ENCODE measurements at places on chromosomes 16 and 17.
A peak's percentile ranks its signal among the peaks of the same experiment; 100 is the strongest.

- no peak for DNase-seq
Observed at GRCh38 chr16:47905771-47906170, 250.0 kb downstream of the ABCC12 start.

DNA sequence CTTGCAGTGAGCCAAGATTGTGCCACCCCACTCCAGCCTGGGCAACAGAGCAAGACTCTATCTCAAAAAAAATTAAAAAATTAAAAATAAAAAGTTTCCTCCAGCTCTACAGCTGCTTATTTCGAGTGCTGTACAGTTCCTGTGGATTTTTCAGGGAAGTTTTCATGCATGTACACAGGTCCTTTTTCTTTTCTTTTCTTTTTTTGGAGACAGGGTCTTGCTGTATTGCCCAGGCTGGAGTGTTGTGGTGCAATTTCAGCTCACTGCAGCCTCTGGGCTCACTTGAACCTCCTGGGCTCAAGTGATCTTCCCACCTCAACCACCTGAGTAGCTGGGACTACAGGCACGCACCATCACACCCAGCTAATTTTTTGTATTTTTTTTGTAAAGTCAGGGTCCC, 15.9 kb downstream of the EEF2K start:
- DNase-seq, result no peak

DNA sequence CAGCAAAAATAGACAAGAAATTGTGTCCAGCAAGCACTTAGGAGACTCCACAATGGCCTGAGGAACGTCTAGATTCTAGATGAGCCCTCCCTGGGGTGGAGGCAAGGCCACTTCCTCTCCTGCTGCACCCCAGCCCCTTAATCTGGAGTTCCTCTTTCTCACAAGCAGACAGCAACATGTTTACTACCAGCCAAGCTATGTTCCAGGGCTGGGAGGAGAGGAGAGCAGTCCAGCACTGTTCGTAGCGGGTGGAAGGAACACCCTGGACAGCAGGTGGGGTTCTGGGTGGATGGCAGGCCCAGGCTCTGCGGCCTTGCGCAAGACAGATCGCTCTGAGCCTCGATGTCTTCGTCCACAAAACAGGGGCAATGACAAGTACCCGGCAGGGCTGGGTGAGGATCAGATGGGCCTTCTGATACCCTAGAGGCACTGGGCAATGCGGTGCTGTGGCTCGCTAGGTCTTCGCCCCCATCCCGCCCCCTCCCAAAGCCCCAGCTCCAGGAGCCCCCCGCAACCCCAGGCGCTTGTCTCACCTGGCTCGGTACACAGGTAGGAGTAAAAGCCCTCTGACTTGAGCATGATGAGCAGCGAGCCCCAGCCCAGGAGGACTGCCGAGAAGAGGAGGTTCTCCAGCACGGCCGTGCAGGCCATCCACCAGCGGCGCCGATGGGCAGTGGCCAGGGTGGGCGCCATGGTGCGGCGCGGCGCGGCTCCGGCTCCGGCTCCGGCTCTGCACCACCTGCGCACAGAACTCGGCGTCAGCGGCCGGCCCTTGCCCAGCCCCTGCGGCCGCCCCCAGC, 1.3 kb downstream of the SLC43A2 start:
- DNase-seq, result no peak

DNA sequence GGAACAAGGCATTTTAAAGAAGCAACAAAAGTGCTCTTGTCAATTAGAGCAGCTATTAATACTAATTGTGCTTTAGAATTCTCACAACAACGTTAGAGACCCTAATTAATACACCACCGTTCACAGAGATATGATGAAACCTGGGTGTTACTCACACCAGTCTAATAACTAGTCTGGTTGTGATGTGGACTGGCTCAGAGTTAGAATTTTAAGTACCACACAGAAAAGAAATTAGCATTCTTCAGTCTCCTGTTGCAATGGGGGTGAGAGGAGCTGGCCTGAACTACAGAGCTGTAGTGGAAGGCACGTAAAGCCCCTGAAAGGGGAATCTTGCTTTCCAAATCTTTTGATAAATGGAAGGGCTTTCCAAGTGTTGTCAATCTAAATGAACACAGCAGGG, 240.8 kb upstream of the TOX3 start:
- DNase-seq, result no peak

- DNase-seq, result no peak
Observed at GRCh38 chr17:10349403-10349802, 23.4 kb downstream of the MYH13 start.

DNA sequence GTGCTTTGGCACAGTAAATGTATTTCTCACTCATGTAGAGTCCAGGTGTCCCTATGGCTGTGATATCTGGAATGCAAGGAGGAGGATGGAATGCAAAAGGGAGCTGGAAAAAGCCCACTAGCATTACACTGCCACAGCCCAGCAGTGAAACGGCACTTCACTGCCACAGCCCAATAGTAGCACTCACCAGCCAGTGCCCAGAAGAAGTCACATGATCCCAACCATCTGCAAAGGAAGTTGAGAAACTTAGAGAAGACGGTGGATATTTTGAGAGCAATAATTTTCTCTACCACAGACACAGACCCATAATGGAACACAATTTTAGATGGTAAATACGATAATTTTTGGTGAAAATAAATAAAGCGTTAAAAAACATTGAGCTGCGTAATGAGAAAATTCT, 51.8 kb downstream of the C16orf82 start:
- DNase-seq, result no peak

- no peak for DNase-seq
Observed at GRCh38 chr16:81431554-81432353, 12.9 kb upstream of the CMIP start.

DNA sequence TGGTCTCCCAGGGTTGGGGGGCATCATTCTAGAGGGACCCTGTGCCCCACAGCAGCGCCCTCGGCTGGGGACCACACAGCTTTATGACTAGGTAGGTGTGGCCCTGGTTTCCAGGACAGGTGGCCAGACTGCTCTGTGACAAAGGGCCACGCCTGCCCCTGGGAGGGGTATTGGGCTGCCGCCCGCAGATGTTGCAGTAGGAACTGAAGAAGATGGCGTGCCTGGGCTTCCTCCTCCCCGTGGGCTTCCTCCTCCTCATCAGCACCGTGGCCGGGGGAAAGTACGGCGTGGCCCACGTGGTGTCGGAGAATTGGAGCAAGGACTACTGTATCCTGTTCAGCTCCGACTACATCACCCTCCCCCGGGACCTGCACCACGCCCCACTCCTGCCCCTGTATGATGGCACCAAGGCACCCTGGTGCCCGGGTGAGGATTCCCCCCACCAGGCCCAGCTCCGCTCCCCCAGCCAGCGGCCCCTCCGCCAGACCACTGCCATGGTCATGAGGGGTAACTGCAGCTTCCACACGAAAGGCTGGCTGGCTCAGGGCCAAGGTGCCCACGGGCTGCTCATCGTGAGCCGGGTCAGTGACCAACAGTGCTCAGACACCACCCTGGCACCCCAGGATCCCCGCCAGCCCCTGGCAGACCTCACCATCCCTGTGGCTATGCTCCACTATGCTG, at the start of gene SPPL2C:
SPPL2C (plus strand) TSS at position 187 of the 681 bp plus-strand sequence; CDS start at position 213, 26 bp downstream.
- no peak for DNase-seq

DNA sequence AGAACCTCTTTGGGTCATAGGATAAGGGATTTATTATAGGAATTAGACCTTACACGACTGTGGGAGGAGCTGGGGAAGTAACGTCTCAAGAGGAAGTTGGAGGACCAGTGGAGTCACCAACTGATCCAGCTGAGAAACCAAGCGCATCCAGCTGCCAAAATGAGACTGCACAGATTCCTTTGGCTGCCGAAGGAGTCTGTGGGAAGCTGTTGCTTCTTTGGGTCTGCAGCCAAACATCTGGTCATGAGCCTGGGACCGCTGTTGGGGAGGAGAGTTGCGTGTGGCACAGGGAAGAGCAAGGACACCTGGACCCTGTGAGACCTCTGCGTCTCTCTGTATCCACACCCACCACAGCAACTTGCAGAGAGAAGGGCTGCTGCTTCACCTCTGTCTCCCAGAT, 2.4 kb upstream of the NACA2 start:
- no peak for DNase-seq

DNA sequence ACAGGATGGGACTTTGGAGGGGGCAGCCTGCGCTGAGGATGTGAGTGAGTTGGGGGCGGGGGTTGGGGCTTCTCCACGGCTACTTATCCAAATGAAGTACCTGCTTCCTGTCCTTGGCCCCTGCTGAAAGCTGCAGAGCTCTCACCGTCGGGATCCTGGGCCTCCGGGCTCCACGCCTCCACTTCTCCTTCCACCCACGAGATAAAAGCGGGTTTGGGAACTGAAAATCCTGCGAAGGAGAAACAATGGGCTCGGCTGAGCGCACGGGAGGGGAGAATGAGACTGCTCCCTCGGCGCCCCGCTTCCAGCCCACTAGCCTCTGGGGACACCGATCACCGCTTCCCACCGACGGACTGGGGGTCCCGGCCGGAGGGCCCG, 486 bp downstream of the ZNF785 start:
- peak; percentile 37 for DNase-seq

DNA sequence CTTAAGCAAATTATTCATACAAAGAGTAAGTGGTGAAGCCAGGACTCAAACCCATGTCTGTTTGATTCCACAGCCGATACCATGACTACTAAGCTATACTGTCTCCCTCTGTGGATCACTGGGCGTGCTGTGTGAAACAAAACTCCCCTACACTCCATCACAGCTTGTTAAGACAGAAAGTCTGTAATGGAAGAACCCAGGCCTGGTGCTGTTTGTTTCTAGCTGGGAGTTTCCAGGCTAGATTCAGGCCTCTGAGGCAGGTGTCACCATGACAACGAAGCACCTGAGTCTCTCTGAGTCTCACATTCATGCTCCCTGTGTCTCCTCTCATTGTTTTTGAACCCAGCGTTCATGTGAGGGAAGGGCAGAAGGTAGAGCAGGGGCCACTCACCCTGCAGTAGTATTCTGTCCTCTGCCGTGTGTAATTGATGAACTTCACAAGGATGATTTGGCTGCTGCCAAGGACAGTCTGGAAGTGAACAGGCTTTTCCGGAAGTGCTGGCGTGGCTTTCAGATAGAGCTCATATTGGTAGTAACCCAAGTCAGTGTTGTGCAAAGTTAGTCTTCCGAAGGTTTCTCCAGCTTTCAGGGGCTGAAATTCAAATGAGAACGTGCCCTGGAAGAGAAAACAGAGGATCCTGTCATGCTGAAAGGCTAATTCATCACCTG, 8.6 kb upstream of the VAC14 start:
- no peak for DNase-seq

GRCh38 chr17:16987830-16988601, 16.1 kb upstream of the TNFRSF13B start:
- DNase-seq, result no peak

DNA sequence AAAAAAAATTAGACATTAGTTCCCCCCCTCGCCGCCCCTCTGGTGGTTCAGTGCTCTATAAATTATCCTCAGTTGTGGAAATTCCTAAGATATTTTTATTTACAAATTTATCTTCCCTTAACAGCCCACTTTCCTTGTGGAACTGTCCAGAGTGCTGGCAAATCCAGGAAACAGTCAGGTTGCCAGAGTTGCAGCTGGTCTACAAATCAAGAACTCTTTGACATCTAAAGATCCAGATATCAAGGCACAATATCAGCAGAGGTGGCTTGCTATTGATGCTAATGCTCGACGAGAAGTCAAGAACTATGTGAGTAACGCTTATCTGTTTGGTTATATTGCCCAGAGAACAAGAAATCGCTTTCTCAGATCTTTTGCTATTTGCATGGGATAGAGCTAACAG, 2.9 kb downstream of the KPNB1 start:
- no peak for DNase-seq

DNA sequence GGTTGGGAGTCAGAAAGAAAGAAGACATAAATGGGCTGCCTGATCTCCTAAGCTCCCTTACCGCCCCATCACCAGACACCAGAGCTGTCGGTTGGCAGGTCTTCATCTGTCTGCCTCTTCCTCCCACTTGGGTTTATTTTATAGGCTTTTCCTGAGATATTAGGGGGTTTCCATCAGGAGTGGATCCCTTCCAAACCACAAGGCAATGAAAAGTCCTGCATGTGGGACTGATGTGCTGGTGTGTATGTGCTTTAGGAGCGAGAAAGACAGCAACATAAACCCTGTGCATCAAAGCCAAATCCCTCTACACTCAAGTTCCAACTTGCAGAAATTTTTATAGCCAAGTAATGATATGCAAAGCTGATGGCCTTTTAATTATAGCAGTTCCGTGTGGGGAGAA, 389.5 kb downstream of the SLC39A11 start:
- no peak for DNase-seq

GRCh38 chr17:57597531-57598453, 147.3 kb downstream of the CCDC182 start:
- DNase-seq, result peak; percentile 70

GRCh38 chr16:12217341-12217740, 240.8 kb downstream of the SNX29 start:
- DNase-seq, result no peak

DNA sequence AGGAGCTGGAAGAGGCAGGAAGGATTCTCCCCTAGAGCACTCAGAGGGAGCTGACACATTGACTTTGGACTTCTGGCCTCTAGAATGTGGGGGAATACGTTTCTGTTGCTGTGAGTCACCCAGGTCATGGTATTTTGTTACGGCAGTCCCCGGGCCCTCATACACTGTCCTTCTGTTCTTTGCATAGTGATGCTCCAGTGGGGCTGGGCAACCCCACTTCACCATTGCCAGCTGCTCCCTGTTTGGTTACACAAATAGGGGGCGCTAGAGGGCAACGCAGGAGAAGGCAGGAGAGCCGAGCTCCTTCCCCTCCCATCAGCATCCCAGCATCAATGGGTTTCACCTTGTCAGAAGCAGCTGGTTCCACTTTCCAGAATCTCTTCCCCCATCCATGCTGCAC, 257.7 kb upstream of the FOXF1 start:
- DNase-seq, result no peak

- no peak for DNase-seq
Observed at GRCh38 chr16:19607616-19608280, 52.2 kb downstream of the VPS35L start.

GRCh38 chr16:50573279-50573678, 25.1 kb downstream of the NKD1 start:
- DNase-seq, result no peak

DNA sequence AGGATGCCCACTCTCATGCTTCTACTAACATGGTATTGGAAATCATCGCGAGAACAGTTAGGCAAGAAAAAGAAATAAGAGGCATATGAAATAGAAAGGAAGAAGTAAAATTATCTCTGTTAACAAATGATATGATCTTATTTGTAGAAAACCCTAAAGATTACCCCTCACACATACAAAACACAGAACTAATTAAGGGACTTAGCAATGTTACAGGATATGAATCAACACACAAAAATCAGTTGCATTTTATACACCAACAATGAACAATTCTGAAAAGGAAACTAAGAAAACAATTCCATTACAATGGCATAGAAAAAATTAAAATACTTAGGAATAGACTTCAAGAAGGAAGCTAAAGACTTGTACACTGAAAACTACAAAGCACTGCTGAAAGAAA, 2.7 kb upstream of the CAPNS2 start:
- no peak for DNase-seq

DNA sequence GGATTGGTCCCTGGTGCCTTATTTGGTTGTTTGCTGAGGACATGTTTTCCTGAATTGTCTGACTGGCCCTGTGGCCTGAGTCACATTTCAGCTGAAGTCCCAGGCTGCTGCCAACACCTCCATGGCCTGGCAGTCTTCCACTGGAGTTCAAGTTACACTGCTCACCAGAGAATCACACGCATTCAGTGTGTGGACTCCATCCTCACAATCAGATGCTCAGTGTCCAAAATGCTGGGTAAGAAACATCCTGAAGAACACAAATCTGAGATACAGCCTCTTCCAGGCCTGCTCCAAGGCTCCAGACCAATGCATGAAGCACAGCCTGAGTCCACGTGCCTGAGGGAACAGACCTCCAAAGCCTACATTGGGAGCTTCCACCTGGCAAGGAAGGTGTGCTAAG, 19.2 kb downstream of the CD300LB start:
- no peak for DNase-seq

Data from NCI-H2227 treated with DMSO at 0.1 percent for 48 hours (cell line).